A172 (cell line): ENCODE measurements at places on chromosomes 1 and 21. TPM values are rescaled to one million over a fixed set of nuclear protein-coding genes. Genes with fewer than 3 reads are reported as not detected.

DNA sequence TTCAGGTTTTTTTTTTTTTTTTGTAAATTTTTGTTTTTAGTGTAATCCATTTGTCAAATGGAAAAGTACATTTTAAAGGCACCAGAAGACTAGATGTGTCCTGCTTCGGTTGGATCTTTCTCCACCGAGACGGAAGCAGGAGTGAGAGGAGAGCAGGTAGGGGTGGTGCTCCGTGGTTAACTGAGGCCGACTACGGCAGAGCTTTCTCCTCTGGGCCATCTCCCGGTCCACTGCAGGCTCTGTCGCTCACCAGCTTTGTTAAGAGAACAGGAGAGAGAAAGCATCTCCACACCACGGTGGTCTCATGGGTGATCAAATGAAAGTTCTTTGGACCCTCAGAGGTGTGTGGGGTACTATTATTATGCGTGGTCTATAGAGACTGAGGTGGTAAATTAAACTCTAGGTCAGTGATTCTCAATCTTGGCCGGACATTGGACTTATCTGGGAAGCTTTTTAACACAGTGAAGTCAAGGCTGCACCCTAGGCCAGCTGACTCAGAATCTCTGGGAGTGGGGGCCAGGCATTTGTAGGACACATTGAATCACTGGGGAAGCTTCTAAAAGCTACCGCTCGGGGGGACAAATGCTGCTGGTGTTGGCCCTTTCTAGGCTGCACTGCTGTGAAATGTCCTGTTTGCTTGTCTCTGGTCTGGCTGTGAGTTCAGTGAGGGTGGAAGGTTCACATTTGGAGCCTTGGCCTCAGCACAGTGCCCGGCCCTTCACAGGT is 25.0 kb downstream of the ABCA4 start:
- no peak for DNase-seq

The RAB3B gene
- total RNA-seq, result 7.4 and 9.0 TPM in 2 replicates

The ZNF697 gene
- total RNA-seq, result 2.9 and 3.7 TPM in 2 replicates

- no peak for DNase-seq
Measured at GRCh38 chr1:2355373-2356261, 35.7 kb downstream of the MORN1 start.

The VCAM1 gene
- total RNA-seq, result 0.05 and 1.1 TPM in 2 replicates

The FCRLB gene
- 2.7 and 3.1 TPM in 2 replicates for total RNA-seq

DNA sequence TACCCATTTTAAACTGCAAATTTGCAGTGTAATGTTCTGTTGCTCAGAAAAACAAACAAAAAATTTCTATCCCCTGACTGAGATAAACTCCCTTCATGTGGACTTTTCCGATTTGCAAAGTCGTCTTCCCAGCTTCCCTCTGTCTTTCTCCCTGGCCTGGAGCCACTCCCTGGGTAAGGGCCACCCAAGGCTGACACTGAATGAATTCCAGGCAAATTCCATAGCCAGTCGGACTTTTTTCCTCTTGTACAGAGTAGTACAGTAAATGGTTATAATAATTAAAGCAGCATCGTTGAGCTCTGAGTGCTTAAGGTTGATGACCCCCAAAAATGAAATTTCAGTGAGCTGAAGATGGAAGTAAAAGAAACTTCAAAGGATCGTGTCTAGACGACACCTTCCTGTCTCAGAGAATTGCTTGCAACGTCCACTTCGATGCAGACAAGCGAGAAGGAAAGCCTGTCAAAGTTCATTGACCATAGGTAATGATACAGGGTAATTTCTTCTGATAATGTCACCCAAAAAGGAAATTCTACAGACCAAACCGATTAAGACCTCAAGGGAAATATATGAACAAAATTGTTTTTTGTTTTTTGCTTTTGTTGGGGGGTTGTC is 33.6 kb upstream of the LHX8 start:
- DNase-seq, result no peak

The HEATR1 gene
- total RNA-seq, result 38.7 and 40.8 TPM in 2 replicates

The P3R3URF gene
- not detected in 2 replicates for total RNA-seq
